ENCODE measurements at places on chromosomes 4 and X.
A peak's percentile ranks its signal among the peaks of the same experiment; 100 is the strongest.

GRCh38 chrX:7090641-7091040 lies 56.9 kb upstream of the STS start:
- no peak for DNase-seq

- no peak for DNase-seq
Measured at GRCh38 chrX:41711021-41711667, 12.8 kb upstream of the GPR82 start.

- DNase-seq: no peak
Measured at GRCh38 chr4:16195209-16195608, 31.1 kb downstream of the TAPT1 start.

DNA sequence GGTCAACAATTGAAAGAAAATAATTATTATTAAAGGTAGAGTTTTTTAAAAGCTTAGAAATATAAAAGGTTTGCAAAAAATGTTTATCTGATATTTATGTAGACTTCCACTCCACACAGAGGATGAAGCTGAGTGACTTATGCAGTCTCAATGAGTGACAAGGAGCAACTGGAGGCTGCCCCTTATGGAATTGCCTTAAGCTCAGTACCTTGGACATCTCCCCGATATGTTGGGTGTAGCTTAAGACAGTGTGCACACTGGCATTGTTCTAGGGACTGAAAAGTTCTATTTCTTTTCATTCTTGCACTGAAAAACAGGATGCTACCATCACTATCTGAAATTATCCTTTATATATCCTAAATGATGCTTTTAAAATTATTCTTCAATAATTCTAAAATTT lies 292.1 kb downstream of the PRDM5 start:
- no peak for DNase-seq

DNA sequence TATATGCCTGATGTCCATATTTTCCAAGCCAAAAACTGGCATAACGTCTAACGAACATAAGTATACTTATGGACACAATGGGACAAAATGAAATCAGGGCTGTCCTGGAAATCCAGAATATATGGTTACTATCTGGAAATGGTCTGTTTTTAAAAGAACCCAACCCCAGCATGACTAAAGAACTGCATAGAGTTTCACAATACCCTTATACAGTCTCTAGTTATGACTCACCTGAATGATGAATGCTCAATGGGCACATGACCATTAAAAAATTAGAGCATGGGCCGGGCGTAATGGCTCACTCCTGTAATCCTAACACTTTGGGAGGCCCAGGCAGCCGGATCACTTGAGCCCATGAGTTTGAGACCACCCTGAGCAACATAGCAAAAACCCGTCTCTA lies 31.8 kb downstream of the AMMECR1 start:
- DNase-seq: no peak

- no peak for DNase-seq
Measured at GRCh38 chr4:168877511-168878491, 132.3 kb downstream of the CBR4 start.

GRCh38 chrX:25810202-25810601 lies 327.9 kb upstream of the MAGEB18 start:
- no peak for DNase-seq

DNA sequence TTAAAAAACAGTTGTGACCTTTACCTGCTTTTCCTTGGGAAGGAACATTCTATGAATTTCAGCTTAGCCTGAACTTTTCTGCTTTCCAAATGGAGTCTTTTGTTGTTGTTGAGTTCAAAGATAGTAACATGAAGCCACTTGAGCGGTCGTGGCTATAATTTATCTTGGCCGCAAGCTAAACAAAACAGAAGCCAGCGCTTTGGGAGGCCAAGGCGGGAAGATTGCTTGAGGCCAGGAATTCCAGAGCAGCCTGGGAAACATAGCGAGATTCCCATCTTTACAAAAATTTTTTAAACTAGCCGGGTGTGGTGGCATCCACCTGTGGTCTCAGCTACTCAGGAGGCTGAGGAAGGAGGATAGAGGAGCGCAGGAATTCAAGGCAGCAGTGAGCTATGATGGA lies 29.9 kb downstream of the TKTL1 start:
- DNase-seq: no peak

DNA sequence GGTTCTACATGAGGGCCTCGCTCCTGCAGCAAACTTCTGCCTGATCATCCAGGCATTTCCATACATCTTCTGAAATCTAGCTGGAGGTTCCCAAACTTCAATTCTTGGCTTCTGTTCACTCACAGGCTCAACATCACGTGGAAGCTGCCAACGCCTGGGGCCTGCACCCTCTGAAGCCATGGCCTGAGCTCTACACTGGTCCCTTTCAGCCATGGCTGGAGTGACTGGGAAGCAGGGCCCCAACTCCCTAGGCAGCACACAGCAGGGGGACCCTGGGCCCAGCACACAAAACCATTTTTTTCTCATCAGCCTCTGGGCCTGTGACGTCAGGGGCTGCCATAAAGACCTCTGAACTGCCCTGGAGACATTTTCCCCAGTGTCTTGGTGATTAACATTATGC lies 542.7 kb downstream of the TLL1 start:
- DNase-seq: no peak

DNA sequence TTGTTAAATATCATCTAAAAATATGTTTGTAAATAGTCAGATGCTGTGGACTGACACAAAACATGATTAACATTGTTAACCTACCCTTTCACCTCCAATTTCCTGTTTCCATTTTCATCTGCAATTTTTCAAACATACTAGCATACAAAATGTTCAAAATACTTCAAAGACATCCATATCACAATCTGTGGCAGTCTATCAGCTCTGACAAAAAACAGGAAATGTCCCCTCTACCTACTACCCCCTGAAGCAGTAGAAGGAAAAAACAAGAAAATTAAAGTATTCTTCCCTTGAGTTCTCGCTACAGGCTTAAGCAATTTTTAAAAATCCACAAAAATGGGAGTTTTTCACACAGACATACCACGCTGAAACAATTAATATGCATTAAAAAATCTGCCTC lies 108.2 kb upstream of the MCF2 start:
- DNase-seq: no peak

- DNase-seq: no peak
Measured at GRCh38 chrX:46713672-46714490, 45.0 kb downstream of the SLC9A7 start.

DNA sequence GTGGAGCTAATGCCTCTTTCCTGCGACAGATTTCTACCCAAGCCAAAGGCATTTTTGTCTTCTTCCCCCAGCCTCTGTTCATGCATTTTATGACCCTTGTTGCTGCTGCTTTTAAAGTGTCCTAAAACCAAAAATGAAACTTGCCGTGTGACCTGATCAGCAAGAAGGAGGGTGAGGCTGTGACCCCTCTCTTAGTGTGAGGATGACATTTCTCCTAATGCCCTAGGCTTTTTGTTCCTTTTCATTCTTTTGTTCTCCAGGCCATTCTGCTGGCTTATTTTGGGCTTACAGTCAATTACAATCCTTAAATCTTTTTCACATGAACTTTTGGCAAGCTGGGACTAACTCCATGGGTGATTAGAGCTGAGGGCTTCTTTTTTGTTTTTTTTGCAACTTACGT lies 34.4 kb downstream of the PTTG2 start:
- no peak for DNase-seq

DNA sequence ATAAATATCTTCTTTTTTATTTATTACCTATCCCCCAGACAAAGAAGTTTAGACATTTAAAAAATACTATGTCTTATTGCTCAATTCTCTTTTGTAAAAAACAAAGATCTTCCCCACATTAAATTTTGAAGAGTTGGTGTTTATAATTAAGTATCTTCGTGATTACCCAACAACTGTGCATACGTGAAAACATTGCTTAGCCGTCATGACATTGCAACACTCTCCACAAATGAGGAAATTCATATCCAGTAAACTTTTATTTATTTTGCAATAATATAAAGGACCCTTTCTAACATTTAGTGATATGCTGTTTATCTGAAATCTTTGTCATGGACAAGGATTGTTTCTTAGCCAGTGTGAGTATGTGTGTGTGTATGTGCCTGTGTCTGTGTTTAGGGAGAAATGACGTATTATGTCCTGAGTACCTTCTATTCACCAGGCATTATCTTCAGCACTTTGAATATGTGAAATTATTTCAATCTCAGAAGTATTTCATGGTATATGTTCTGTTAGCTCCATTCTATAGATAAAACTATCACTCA lies 26.1 kb upstream of the EREG start:
- DNase-seq: no peak

DNA sequence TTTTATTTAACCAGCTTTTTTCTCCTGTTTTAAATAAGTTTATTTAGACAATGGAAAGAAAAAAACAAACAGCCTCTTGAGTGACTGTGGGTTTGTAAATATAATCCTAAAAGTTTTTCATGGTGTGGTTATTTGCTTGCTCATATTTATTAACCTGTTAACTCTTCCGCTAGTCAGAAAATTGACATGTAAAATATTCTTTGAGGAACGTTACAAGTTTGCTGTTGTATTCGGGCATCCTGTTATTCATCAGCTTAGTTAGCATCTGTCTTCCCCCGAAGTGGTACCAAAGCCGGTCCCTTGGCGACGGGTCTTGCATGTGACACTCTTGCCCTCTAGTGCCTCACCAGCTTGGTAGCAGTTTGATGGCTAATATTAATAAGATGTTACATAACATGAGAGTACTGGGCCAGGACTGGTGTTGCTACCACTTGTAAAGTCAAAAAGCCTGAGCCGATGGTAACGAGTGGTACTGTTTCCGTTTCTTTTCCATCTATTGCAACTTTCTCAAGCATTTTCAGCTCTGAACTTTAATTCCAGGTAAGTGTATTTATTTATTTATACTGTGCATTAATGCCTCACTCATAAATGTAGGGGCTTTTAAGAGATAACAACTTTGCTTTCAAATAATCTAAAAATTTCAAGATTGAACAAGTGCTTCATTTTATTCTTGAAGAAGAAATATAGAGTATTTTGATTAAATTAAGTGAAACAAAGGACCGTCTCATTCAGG lies at the start of gene NDST3:
Gene NDST3 (plus strand): TSS at position 434 of the 733 bp plus-strand sequence. CDS start 19,425 bp downstream, outside the sequence.
- DNase-seq: peak; percentile 77

DNA sequence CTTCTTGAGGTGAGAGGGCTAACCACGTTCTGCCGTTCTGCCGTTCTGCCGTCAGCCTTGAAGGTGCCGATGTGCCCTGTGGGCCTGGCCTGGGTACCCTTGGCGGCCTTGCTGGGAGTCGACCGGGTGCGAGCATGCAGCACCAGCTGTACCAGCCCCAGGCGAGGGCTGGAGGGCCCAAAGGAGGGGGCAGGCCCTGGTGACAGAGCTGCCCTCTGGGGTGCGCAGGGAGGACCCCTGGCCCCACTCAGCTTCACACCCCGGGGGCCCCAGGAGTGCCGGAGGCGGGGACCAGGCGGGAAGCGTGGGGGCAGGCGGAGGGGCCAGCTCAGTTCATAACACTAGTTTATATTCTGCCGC lies 22.1 kb downstream of the UVSSA start:
- DNase-seq: no peak
